Stimulated activated CD4-positive, alpha-beta T cell treated with anti-CD3 and anti-CD28 coated beads, TNF-alpha, amount 100 ng/mL, for 24 hours (primary cell): ENCODE measurements at places on chromosomes 3 and 15.

DNA sequence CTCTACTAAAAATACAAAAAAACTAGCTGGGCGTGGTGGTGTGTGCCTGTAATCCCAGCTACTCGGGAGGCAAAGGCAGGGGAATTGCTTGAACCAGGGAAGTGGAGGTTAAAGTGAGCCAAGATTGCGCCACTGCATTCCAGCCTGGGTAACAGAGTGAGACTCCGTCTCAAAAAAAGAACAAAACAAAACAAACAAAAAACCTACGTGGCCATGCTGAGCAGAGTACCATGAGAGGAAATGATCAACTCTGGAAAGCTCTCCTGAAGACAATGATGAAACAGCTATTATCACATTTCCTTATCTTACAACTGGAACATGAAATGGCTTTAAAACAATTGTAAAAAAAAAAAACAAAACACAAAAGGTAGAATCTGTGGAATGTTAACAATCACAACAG, 75.2 kb downstream of the CHSY1 start:
- no peak for DNase-seq

GRCh38 chr15:52019394-52020220, 588 bp downstream of the MAPK6 start:
- DNase-seq, result no peak

DNA sequence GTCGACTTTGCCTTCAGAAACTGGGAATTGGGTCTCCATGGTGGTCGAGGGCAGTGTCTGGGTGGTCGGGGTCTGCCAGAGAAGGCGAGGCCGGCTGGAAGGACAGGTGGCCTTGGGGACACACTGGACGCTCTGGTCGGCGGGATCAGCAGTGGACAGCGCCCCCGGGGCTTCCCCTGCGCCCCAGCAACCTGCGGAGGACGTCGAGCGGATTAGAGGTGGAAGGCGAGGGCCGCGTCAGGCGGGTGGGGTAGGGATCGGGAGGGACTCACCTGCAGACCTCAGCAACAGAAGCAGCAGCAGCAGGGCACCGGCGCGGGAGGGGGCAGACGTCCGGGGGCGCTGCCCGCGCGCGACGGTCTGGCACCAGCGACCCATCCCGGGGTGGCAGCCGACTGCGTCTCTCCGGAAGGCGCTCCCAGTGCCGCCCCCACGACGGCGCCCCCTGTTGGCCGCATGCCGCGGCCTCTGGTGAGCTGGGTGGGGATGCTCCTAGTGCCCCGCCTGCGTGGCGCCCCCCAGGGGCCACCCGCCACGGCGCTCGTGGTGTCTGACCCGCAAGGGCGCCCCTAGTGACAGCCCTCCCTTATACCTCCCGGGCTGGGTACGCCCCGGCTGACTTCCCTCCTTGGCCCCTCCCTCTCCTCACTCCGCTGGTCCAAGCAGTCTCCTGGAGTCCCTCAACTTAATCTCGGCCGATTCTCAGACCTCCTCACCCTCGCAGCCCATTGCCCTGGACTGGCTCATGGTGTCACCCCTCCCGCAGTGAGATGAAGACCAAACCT, at the start of gene PRSS50:
PRSS50 (minus strand) TSS at position 423 of the 785 bp plus-strand sequence; CDS start at position 378, 45 bp downstream.
- peak; percentile 38 for DNase-seq

GRCh38 chr15:63408524-63408923, 26.9 kb upstream of the CA12 start:
- DNase-seq, result no peak

DNA sequence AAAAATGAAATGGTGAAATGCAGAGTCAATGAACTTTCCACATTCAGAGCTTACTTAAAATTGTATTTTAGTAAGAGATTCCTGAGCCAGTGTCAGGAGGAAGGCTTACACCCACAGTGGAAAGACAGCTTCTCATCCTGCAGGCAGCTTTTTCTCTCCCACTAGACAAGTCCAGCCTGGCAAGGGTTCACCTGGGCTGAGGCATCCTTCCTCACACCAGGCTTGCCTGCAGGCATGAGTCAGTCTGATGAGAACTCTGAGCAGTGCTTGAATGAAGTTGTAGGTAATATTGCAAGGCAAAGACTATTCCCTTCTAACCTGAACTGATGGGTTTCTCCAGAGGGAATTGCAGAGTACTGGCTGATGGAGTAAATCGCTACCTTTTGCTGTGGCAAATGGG, 3.1 kb downstream of the CCR4 start:
- no peak for DNase-seq

- DNase-seq, result no peak
These were observed 30.4 kb downstream of the CCDC13 start for GRCh38 chr3:42742688-42743087.

DNA sequence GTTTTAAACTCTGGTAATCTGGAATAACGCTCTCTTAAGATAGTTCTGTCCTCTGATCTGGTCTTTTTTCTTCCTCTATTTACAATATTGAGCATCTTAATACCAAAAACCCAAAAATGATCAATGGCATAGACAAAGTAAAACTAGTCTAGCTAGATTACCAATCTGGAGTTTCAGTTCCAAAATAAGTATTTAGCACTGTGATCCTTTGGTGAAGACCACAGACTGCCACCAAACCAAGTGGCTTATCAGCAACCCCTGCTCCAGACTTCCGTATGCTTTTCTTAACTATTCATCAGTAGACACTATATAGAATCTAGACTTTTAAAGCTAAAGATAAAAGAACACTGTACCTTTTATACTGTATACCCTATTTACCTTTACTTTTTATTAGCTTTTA, 35.5 kb upstream of the MAN2C1 start:
- DNase-seq, result no peak

GRCh38 chr3:41362638-41363559, 163.6 kb downstream of the CTNNB1 start:
- no peak for DNase-seq

DNA sequence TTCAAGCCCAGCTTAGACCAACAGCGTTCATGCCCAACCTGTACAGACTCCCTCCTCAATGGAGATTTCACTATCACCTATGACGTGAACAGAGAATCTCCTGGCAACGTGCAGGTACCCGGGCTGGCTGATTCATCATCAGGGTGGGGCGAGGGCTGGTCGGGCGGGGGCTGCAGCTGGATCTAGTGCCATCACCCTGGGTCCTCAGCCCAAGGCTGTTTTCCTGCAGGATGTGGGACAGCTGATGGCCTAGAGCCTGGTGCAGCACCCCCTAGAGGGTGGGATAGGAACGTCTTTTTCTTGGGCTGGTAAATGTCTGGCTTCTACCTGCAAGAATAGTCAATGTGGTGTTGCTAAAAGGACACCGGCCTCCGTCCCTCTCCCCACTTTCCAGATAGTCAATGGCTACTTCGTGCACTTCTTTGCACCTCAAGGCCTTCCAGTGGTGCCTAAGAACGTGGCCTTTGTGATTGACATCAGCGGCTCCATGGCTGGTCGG, 4.4 kb downstream of the ITIH3 start:
- no peak for DNase-seq

- no peak for DNase-seq
These were observed 149.7 kb upstream of the SPRED1 start for GRCh38 chr15:38102972-38103371.

GRCh38 chr3:95334461-95334860, 1271.6 kb downstream of the NSUN3 start:
- DNase-seq, result no peak

DNA sequence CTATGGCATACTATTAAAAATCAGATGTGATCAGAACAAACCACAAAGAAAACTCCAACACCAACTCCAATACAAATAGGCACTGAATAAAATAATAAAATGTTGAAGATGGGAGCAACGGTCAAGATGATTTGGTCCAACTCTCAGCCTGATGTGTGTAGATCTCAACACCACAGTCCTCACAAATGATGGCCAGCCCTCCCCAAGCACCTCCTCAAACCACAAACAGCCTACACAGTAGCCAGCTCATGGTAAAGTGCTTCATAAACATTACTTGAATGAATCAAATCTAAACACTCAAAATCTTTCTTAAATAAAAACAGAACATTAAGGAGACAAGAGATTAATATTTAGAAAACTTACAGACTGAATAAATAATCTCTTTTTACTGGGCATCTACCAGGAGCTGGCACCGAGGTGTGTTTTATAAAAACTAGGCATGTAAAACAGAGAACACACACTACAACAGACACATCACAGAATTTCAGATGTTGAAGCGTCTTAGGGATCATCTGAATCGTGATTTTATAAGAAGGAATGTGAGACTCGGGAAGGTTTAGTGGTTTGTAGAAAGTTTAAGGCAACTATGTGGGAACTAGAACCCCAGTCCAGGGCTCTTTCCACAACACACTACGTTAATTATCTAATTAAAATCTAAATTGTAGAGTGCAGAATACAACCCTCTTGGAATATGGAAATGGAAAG, 102.4 kb downstream of the MYLK start:
- no peak for DNase-seq

DNA sequence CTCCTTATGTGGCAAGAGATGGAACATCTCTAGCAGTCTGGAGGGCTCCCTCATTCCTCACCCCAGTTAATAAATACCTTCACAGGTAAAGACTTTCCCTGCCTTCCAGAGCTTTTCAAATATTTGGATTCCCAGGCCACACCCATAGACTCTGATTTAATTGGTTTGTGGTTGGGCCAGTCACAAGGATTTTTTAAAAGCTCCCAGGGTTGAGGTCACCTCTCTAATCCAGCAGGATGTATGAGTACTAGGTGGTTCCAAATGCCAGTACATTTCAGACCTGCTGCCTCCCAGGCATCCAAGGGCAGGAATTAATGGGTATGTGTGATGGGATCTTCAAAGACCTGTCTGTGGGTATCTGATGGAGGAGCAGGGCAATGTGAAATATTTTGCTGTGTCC, 312.8 kb downstream of the CLSTN2 start:
- no peak for DNase-seq

DNA sequence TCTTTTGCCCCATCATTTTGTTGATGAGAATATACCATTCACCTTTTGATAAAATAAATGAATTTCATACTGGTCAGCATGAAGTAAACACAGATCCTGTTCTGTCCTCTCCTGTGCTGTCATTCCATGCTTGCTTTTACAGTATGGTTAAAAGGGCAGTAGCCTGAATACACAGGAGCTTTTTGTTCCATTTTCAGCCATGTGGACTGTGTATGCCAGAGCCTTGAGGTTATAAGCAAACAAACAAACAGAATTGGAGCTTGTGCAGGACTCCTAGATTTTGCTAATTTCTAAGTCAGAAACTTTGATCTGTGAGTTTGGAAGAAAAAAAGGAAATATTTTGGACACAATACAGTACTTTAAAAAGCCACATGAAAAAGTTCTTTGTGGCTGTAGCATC, 91.9 kb downstream of the LRRC28 start:
- DNase-seq, result no peak

- no peak for DNase-seq
These were observed 23.7 kb downstream of the CCDC80 start for GRCh38 chr3:112617285-112617684.

DNA sequence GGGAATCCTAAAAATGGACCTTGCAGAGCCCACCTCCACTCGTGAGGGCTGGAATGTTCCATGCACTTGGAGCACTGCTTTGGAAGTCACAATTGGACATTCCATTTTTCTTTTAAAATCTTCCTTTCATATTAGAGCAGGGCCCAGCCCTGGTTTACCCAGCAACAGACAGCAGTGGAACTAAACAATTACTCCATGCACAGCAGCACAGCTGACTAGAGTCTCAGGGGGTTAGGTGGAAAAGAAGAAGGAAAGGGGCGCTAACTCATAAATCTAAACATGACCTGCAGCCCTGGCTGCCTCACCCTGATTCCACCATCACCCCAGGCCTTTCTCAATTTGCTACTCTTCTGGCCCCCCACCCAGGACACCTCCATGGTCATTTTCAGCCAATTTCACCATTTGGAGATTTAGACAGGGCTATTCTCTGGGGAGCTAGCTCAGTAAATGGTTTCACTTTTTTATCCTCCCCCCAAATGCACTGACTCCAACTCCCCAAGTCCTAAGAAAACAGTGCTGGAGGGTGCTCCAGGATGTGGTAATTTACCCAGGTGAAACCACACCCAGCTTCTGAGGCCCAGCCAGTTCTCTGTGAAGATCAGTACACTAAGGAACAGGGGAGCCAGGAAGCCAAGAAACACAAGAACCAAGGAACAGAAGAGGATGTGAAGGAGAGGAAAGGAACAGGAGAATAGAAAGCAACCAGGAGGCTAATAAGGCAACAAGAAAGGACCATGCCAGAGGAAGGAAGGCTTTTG, 1.6 kb upstream of the LRRC31 start:
- DNase-seq, result no peak

- DNase-seq, result no peak
These were observed 275.5 kb downstream of the FAM43A start for GRCh38 chr3:194961149-194961548.

DNA sequence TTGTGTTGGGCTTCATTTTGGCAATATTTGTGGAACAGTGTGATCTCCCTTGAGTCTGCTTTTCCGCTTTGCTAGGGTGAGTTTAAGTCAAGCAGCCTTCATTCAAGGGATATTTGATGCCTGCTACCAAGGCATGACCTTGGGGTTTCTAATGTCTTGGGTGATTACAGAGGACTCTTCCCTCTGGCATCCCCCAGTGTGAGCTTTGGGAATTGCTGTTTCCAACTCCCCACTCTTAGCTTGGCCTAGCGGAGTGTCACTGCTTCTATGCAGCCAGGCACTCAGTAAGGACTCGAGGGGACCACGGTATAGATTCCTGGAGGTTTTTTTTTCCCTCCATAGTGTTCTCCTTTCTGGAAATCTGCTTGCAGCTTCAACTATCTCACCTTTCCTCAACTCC, 21.1 kb downstream of the GCNT3 start:
- DNase-seq, result no peak

DNA sequence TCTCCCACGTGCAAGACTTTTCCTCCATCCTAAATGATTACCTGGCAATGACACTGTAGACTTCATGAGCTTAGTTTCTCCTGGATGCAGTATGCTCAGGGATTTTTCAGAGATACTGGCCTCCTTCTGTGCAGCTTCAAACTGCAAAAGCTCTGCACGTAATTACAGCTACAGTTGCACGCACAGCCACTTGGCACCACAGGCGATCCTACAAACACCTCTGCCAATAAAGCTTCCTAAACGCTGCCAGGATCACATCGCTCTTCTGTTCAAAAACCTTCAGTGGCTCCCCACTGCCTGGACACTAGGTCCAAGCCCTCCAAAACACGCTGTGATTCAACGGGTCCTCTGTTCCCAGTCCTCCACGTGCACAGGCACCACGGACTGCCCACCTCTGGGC, 49.5 kb downstream of the NUP210 start:
- DNase-seq, result no peak

DNA sequence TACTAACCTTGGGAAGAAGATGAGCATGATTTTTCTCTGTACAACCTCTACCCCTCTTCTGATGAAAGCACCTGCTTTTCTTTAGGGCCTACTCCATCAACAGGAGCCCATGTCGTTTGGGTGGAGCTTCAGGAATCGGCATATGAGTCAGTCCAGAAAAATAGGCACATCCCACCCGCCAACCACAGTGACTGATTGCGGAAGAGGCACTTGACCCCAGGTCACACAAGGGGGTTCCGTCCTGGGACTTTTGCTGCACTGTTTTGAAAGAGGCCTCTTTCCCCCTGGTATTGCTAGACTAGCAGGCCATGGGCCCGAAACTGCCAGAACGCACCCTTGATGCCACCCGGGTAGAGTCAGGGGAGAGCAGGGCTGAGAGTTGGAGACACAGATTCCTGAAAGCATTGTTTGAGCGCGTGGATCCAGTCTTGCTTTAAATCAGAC, 19.3 kb upstream of the NRROS start:
- DNase-seq, result no peak
